Activated CD8-positive, alpha-beta T cell treated with anti-CD3 and anti-CD28 coated beads for 36 hours (primary cell): ENCODE measurements at places on chromosomes 12 and 14. TPM values are rescaled to one million over a fixed set of nuclear protein-coding genes. Genes with fewer than 3 reads are reported as not detected.

DNA sequence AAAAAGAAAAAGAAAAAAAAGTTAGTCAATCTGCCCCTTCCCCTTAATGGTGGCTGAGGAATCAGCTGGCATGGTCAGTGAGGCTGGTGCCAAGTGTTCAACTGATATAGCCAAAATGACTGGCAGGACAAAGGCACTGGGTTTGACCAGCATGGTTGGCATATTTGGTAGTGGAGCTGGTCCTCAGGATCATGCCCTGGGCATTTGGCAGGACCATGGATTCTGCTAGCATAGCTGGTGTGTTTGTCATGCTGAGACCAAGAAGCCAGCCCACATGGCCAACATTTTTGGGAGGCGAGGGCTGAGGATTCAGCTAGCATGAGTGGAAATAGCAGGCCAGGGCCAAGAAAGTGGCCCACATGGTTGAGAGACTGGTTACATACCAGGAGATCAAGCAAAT lies 136.5 kb downstream of the FBXL14 start:
- DNase-seq = no peak

DNA sequence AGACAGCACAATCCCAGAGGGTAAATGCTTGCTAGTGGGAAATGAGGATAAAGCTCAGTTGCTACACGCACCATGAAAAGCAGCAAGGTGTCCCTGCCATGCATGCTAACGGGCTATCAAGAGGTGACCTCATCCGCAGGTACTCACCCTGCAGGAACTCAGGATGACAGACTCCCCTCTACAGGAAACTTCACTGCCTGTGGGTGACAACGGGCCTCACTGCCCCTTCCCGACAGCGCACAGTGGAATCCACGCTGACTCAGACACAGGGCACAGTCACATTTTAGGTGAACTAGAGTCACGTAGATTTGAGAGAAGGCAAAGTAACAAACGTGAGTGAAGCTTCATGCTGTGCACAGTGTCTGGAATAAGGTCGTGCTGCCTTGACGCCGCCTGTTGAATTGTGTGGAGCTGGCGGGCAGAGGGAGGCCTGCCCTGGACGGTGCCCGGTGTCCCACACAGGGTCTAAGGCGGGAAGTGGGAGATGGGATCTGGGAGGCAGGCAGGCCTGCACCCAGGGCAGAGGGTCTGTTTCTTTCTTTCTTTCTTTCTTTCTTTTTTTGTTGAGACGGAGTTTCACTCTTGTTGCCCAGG lies 331.8 kb downstream of the TMEM132D start:
- DNase-seq = no peak

DNA sequence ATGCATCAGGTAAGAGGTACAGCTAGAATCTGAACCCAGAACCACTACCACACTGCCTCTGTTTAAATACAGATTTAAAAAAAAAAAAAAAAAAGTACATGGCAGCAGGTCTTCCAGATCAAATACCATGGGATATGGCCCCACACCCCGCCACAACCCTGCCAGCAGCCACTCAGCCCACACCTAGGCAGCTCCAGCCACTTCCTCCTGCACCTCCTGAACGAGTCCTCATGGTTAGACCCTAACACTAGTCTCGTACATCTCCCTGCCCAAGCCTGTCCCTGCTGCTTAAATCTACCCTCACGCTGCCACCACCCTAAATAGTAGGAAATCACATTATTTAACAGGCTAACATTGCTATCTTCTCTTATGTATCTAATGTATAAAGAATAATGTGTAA lies 12.6 kb downstream of the SETD3 start:
- no peak for DNase-seq

- no peak for DNase-seq
Observed at GRCh38 chr12:115470526-115470925, 786.6 kb upstream of the TBX3 start.

GRCh38 chr12:97757481-97758193 lies 295.0 kb downstream of the RMST start:
- DNase-seq = no peak

RPS6KA5 gene
- 12.8 TPM for total RNA-seq

GLIPR1L2 gene
- total RNA-seq = 0.27 TPM
